AG20443 (cell line): ENCODE measurements at places on chromosomes 6 and 20.

DNA sequence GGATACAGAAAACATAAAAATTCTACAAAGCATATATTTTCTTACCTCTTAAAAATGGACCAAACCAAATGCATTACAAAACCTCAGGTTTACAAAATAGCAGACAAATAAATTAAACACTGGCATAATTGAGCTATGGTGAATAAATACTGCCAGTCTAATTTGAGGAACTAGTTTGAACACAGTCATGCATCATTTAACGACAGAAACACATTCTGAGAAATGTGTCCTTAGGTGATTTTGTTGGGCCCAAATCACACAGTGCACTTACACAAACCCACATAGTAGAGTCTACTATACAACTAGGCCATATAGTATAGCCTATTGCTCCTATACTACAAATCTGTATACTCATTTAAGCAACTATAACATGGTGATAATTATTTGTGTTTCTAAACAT lies 215.6 kb downstream of the FOXC1 start:
- DNase-seq = no peak

- no peak for DNase-seq
Observed at GRCh38 chr6:5133943-5134342, 48.8 kb downstream of the PPP1R3G start.

- DNase-seq = no peak
Observed at GRCh38 chr6:85662251-85662650, 19.6 kb upstream of the SYNCRIP start.

DNA sequence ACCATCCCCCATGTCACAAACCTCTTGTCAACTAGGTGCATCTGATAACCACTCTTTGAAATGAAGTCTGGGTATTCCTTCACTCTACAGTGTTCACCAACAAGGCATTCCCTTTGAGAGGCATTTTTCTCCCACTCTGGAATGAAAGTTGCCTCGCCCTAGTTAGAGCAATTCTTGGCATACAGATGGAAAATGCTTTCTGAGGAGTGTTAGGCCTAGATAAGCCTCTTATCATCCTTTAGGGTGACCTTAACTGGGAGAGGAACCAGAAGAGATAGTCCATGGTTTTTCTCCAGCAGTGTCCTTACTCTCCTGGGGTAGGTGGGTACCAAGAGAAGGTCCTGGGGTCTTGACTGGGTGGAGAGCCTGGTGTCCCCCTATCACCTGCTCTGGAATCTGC lies 14.8 kb downstream of the CLIC5 start:
- no peak for DNase-seq

GRCh38 chr6:153125032-153125431 lies 6.0 kb downstream of the RGS17 start:
- no peak for DNase-seq
